Adipose tissue (tissue), 3 donors: ENCODE measurements at places on chromosomes 13 and 19. TPM values are rescaled to one million over a fixed set of nuclear protein-coding genes. Genes with fewer than 3 reads are reported as not detected.

The FCGBP gene
- polyA plus RNA-seq: 2.5 TPM

The CACNA1A gene
- 0.58 TPM for polyA plus RNA-seq

The CCL25 gene
- polyA plus RNA-seq: not detected

The CATSPERD gene
- polyA plus RNA-seq: not detected

The GPR183 gene
- polyA plus RNA-seq: 1.4 TPM

The RSPH6A gene
- not detected for polyA plus RNA-seq

The OR7E24 gene
- polyA plus RNA-seq: not detected

The RHPN2 gene
- polyA plus RNA-seq: 4.1 TPM
